ENCODE measurements at places on chromosomes 16 and 17.

- DNase-seq, result no peak
Measured at GRCh38 chr16:79597277-79598062, 3.1 kb downstream of the MAF start.

GRCh38 chr16:47197536-47198179 lies 53.9 kb upstream of the NETO2 start:
- no peak for DNase-seq

GRCh38 chr16:31196324-31197088 lies 6.1 kb downstream of the PYCARD start:
- no peak for DNase-seq

GRCh38 chr16:57039148-57039812 lies 49.9 kb downstream of the NLRC5 start:
- DNase-seq, result no peak

DNA sequence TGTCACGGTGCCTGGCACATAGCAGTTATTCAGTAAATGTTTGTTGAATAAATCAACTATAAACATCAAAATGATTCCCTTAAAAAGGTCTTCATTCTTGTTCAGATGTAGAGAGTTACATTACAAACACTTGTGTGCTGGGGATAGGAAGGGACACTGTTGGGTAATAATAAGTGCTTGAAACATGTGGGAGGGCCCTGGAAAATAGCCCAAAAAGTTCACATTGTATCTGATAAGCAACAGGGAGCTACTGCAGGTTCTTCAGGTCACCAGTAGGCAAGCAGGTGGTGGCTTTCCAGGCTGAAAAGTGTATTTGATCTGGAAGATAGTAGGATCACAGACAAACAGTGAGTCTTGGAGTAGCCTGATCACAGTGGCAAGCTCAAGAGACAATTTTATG lies 19.0 kb upstream of the ZNF652 start:
- DNase-seq, result no peak

DNA sequence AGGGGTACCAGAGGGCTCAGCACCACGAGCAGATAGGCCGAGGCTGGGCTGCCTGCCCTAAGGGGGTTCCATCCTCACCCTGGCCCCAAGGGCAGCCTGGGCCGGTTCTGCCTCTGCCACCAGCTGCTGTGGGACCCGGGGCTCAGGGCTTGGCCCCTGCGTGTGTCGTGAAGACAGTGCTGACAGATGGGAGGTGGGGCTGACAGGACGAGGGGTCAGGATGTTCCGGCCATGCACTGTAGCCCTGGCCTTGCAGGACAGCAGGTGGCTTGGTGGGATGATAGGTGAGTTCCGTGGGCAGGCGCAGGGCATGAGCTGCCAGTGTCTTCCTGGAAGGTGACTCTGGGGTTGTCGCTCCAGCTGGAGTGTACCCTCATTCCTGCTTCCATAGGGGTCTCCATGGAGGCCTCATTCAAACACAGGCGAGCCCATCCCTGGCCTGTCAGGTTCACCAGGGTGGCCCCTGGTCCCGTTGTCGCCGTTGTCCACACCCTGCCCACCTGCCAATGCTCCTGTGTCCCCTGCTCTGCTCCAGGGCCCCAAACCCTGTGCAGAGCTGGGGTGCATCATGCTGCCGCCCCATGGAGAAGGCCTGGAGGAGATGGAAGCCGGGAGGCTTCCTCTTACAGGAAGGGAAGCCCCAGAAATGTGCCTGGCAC lies 57.2 kb downstream of the WDR45B start:
- DNase-seq, result no peak

DNA sequence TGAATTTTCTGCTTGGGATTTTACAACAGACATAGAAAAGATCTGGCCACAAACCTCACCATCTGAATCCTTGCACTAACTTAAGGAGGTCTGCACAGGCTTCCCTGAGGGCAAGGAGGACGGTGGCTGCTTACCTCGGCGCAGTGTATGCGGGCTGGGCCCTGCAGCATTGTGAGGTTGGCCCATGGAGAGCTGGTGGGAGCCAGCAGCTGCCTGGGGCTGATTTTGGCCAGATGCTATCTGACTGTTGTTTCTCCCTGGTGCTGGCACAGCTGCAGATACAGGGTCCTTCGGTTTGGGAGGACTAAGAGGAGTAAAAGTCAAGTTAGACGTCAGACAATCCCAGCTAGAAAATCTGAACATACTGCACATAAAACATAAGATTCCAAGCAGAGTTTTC lies 79.8 kb downstream of the ARHGAP17 start:
- DNase-seq, result no peak

GRCh38 chr17:47693731-47694580 lies at the start of gene TBKBP1:
Gene TBKBP1, plus strand, starts transcription at chr17:47694161. Its CDS starts 1,952 bp downstream, at chr17:47696113.
- no peak for DNase-seq

DNA sequence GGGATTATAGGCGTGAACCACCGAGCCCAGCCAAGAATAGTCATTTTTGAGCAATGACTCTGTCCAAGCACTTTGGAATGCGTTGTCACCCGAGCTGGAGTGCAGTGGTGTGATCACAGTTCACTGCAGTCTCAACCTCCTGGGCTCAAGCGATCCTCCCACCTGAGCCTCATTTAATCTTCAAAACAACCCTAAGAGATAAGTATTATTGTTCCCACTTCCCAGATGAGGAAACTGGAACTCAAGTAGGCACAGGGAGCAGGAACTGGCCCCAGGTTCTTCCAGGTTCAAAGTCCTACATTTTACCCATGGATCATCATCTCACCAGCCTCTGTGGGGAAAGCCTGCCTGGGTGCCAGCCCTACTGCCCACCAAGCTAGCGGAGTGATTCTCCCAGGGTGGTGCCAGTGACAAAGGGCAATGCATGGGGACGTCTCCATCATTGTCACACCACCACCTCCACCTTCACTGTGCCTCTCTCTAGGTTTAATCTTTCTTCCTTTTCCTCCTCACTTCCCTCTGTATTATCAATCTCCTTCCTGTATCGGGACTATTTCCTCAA lies 11.3 kb upstream of the RNF157 start:
- DNase-seq, result no peak

DNA sequence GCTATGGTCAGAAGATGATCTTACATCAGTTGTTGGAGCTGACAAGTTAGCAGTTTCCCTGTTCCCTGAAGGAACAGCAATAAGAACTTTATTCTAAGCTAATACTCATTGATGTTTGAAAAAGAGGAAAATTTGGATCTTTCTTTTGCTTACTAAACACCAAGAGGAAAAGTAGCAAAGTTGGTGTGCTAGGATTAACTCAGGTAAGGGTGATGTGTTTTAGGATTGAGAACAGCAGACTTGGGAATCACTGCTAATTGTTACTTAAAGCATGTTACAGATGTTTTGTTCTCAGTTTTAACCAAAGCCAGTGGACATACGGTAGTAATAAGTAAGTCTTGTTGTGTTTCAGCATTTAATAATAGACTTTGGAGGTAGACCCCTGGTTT lies 3.7 kb downstream of the SETD6 start:
- DNase-seq, result no peak

GRCh38 chr17:31327534-31328159 lies 6.2 kb upstream of the EVI2A start:
- no peak for DNase-seq

- no peak for DNase-seq
Measured at GRCh38 chr17:45035848-45036247, 15.6 kb downstream of the DCAKD start.

DNA sequence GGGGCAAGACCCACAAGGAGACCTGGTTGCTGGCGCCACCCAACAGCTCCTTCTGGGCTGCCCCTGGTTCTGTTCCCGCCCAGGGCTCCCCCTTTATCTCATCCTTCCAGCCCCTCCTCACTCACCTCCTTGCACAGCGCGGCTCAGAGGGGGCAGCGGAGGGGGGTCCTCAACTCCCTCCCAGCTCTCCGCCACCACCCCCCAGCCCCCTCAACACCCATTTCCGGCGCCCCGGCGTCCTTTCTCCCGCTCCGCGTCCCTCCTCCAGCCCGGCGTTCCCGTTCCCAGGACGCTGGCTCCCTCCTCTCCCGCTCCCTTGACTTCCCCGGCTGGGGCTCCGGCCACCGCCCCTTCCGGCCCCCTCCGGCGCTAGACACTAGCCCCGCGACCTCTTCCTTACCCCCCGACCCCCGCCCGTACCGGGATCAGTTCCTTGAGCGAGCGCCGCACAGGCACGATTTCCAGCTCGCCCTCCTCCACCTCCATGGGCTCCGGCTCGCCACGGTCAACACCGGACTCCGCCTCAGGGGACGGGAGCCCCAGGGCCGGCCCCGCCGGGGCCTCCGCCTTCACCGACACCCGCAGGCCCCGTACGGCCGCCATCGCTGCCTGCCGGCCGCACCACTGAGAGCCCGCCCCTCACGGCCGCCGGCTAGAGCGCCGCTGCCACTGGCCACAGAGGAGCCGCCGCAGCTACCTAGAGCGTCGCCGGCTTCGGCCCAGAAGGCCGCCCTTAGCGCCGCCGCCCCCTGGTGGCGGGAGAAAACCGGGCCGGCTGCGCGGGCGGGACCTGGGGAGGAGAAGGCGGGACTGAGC lies at the start of gene NCBP3:
TSS of gene NCBP3 (minus strand) at position 626 of the 816 bp plus-strand sequence. CDS start at position 603, 23 bp downstream.
- DNase-seq, result peak; percentile 26

- DNase-seq, result no peak
Measured at GRCh38 chr16:75264457-75264998, 13.1 kb upstream of the BCAR1 start.

GRCh38 chr16:89890200-89890599 lies 16.8 kb downstream of the TCF25 start:
- DNase-seq, result no peak

GRCh38 chr17:83100220-83100852 lies 20.9 kb downstream of the METRNL start:
- DNase-seq, result no peak

- no peak for DNase-seq
Measured at GRCh38 chr16:1823821-1824220, 2.8 kb downstream of the HAGH start.

DNA sequence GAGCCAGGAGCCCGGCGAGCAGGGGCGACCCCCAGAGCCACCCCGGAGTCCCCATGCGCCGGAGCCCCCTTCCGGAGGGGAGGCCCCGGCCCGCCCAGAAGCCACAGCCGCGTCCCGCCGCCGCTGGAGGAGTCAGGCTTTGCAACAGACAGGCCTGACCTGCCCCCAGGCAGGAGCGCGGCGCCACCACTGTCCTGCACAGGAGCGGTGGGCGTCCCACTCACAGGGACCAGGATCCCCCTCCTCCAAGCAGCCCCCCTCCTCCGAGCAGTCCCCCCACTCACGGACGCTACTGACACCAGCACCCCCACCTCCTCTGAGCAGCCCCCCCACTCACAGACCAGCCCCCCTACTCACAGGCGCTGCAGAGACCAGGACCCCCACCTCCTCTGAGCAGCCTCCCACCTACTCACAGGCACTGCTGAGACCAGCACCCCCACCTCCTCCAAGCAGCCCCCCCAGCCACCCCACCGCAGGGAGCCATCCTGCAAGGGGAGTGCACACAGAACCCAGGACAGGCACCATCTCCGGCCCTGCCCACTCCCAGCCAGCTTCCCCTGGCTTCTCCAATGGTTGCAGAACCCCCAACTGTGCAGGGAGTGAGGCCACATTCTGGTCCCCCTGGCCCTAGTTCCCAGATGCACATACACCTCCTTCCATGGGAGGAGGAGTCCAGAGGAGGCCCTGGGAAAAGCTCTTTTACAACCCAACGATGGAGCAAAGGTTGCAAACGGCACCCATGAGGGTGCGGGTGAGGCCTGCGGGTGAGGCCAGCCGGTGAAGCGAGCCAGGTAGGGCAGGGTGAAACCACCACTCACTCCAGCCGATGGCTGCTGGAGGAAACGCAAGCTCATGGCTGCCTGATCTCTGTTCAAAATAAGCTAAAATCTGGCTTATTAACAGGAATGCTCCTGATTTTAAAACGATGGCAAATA lies 69.9 kb downstream of the ABR start:
- no peak for DNase-seq

DNA sequence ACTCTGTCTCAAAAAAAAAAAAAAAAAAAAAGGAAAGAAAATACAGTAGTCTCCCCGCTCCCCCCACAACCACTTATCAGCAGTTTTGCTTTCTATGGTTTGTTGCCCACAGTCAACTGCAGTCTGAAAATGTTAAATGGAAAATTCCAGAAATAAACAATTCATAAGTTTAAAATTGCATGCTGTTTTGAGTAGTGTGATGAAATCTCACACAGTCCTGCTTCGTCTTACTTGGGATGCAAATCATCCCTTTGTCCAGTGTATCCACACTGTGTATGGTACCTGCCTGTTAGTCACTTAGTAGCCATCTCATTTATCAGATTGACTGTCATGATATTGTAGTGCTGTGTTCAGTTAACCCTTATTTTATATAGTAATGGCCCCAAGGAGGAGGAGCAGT lies 41.5 kb downstream of the NF1 start:
- DNase-seq, result no peak

GRCh38 chr17:4544135-4544950 lies 10.8 kb downstream of the MYBBP1A start:
- DNase-seq, result no peak

GRCh38 chr17:63358956-63359355 lies 87.2 kb downstream of the CYB561 start:
- no peak for DNase-seq

DNA sequence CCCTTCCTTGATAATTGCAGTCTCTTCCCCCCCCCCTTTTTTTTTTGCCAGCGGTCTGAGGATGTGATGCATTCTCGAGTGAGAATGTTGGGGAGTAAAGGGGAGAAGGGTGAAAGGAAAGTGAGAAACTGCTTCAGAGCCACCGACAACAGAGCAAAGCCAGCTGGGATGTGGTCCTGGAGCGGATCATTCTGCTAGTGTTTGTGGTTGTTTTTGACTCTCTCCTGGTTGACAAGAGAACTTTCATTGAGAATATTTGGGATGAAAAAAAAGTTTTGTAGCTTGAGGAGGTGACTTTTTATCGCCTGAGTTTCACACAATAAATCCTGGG lies 1.3 kb downstream of the NF1 start:
- DNase-seq, result no peak

- DNase-seq, result no peak
Measured at GRCh38 chr16:20904507-20905081, 4.0 kb downstream of the LYRM1 start.

GRCh38 chr17:8156246-8156992 lies 4.2 kb upstream of the PER1 start:
- DNase-seq, result peak; percentile 96

GRCh38 chr16:61042737-61043136 lies 993.5 kb downstream of the CDH8 start:
- DNase-seq, result no peak

DNA sequence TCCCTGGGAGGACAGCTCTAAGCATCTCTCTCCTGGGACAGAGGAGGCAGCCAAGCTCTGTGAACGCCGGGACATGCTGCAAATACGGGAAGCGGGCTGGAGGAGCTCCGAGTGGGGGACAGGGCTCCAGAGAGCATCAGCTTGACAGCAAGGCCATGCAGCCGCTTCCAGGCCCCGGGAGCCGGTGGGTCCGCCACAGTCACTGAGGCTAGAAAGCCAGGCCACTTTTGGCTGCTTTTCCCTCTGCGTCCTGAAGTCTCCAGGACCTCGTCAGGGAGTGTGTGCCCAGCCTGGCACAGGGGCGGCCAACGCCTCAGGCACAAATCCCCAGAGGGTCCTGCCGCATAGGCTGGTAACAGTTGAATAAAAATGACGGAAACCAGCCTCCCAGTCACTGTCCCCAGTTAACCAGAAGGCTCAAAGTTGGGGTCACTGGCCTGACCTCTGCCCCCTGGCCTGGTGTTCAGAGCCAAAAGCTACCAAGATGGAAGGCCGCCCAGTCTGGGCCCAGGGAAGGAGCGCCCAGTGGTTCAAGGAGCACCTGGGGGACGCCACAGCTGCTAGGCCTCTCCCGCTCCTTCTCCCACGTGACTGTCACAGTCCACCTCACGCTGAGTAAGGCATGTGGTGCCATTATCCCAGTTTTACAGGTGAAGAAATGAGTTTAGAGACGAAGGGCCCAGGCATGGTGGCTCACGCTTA lies 3.2 kb upstream of the TRIM65 start:
- no peak for DNase-seq
